NCI-H1048 (cell line): ENCODE measurements at places on chromosomes 5 and 9.

DNA sequence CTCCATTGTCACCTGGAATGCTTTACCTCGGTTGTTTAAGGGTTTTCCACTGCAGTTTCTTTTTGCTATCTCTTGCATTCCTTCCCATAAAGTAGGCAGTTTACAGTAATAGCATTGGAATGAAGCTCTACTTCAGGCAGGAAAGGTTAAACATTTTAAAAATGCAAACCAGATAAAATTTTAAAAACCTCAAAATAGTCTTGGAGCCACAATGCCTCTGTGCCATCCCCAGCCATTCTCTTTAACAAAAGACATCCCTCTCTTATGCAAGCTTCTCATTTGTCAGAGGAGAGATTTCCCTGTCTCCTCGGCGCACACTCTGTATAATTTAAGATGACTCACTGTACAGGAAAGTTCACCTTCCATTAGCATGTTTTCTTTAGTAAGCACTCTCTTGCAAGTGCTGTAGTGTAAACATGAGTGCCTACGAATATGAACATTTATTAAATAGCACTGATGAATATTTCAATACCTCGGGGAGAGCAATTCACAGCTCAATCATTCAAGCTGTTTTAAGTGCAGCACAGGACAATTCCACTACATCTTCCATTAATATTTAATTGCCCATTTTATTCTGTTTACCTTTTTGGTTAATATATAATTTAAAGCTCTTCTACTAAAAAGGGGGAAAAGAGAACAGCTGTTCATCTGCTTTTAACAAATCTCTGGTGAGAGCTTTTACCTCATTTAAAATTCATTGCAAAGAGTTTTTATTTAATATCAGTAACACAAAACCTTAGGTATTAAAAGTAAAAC lies 343.6 kb downstream of the SPATA31D1 start:
- no peak for DNase-seq

- no peak for DNase-seq
Observed at GRCh38 chr9:130609163-130609562, 29.8 kb downstream of the FUBP3 start.

- no peak for DNase-seq
Observed at GRCh38 chr5:133467335-133467779, 145.0 kb downstream of the FSTL4 start.

DNA sequence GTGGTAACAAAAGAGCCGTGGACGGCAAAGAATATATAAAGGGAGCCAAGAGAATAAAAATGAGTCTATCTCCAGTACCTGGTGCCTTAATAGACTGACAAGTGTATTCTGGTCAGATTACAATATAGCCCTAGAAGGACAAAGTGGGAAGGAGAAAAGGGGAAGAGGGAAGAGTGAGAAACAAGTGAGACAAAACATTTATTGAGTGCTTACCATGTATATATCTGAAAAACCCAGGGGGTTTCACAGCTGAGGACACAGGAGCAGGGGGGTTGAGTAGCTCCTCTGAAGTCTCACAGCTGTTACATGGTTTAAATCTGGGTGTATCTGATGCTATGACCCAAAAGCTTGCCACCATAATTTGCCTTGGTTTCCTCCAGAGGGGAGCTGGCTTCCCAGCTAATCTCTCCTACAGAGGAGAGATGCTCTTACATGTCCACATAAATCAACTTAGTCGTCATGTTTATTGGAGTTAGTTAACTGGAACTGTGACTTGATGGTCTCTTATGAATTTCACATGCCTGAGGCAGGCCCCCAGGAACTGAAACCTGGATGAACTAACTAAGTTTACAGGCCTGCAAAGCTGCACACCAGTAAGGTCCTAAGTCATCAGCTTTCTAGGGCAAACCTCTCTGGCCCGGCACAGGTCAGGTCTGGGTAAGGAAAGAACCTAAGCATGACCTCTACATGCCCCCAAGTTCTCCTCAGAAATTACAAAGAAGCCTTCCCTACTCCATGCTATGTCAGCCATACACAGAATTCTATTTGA lies 15.5 kb downstream of the SIL1 start:
- DNase-seq: no peak

DNA sequence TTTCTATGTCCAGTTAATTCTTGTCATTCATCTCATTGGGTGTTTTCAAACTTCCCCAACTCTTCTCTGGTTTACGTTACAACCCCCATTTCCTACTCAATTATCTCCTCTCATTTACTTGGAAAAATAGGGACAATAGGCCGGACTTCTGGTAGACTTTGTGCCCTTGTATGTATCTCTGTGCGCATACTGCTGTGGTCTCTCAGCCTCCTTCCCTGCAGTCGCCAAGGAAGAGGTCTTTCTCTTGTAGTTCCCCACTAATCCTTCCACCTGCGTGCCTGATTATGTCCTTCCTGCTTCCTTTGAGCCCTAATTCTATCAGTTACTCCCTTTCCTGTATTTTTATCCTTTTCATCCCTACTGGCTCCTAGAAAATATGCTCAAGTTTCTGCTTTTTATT lies 176.3 kb downstream of the GDNF start:
- DNase-seq: no peak

DNA sequence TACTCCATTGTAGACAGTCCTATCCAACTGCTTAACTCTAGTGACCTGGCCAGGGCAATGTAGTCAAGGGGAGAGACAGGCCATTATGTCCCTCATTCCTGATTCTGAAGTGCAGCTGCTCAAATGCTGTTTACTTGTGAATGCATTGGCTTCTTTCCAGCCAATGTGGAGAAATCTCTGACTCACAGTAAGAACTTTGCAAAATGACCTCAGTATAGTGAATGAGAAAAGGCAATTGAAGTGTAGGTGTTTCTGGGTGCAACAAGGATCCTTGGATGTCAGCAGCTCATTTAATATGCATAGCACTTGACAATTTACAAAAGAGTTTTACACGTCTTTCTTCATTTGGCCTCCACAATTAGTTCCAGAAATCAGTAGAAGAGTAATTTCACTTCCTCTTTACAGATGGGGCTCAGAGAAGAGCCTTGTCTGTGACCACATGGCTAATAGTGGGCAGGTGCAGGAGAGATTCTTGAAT lies 367.2 kb downstream of the OSTF1 start:
- DNase-seq: no peak

GRCh38 chr5:17694914-17695313 lies 60.7 kb downstream of the TAF11L14 start:
- DNase-seq: no peak

GRCh38 chr5:170499621-170500020 lies 4.2 kb upstream of the KCNIP1 start:
- no peak for DNase-seq

GRCh38 chr9:86201474-86202337 lies 57.8 kb downstream of the C9orf153 start:
- DNase-seq: no peak

DNA sequence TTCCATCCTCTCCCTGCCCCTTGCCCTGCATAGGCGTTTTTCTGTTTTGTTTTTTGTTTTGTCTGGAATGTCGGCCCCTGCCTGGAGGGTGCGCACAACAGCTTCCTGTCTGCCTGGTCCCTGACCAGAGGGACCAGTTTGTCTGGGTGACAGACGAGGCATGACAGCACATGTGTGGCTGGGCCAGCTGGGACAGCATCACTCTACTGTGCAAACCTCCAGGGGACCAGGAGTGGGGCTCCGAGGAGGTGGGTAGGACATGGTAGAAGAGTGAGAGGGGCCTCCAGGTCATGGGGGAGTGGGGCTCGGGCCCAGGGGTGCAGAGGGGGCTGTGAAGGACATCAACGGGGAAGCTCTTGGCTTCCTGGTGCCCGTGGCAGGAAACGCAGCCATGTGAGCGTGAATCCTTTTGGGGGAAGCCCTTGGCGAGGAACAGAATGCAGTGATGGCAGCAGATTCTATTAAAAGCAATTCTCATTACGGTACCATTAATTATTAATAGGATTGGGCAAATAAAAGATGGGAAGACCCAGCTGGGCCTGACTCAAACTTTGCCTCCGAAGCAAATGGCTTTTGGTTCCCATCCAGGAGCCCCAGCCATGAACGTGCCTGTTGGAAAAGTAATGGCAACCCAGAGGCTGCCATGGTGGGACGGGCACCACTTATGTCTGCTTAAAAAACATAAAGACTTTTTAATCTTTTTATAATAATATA lies 184.4 kb upstream of the IER5L start:
- no peak for DNase-seq

- DNase-seq: no peak
Observed at GRCh38 chr9:126605792-126606482, 7.8 kb upstream of the LMX1B start.

GRCh38 chr9:105341434-105342146 lies 97.1 kb downstream of the SLC44A1 start:
- DNase-seq: no peak

DNA sequence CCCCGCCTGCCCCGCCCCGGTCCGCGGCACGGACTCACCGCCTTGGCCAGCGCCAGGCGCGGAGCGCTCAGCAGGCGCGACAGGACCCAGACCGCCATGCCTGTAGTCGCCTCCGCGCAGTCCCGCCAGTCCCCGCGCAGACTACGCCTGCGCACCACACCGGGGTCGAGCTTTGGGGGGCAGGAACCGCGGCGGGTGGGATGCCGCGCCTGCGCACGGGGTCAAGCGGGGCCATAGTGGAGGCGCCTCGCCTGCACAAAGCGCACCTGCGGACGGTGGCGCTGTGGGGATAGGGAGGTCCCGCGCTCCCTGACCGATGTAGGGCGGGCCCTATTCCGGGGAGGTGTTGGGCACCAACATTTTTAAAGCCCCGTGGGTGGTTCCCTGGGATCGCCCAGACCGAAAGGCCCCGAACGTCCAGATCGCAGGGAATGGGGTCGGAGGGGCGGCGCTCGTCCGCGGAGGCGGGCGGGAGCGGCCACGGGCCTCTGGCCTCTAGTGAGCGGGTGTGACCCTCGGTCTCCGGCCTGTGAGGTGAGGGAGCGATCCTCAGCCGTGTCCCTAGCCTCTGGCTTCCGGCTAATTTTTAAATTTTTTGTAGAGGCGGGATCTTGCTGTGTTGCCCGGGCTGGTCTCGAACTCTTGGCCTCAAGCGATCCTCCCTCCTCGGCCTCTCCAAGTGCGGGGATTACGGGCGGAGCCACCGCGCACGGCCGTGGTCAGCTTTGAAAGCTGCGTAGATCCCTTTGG lies 70.8 kb upstream of the LPCAT1 start:
- DNase-seq: no peak

DNA sequence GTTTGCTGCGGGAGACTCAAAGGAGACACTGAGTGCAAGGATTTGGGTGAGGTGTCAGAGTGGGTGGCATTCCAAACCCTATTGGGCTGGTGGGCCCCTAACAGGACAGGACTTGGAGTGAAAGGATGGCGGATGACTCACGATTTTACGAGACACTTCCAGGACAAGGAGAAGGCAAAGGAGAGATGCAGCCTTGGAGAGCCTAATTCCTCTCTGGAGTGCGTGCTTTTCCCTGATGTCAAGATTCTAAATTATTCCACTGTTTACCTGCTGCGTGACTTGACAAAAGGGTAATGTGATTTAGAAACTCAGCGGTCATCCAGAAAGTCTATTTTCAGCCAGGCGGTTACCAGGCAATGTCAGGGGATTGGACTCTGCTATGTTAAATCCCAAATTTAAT lies 41.6 kb upstream of the CD180 start:
- no peak for DNase-seq

- DNase-seq: no peak
Observed at GRCh38 chr9:134206311-134207300, 42.2 kb upstream of the RNU6ATAC start.

GRCh38 chr5:56861893-56862485 lies 46.6 kb downstream of the MAP3K1 start:
- no peak for DNase-seq

GRCh38 chr5:173736374-173736773 lies 119.9 kb upstream of the BOD1 start:
- DNase-seq: no peak

- DNase-seq: no peak
Observed at GRCh38 chr5:902129-902916, 9.6 kb downstream of the TRIP13 start.

- DNase-seq: no peak
Observed at GRCh38 chr5:106680330-106680729, 990.4 kb downstream of the EFNA5 start.

DNA sequence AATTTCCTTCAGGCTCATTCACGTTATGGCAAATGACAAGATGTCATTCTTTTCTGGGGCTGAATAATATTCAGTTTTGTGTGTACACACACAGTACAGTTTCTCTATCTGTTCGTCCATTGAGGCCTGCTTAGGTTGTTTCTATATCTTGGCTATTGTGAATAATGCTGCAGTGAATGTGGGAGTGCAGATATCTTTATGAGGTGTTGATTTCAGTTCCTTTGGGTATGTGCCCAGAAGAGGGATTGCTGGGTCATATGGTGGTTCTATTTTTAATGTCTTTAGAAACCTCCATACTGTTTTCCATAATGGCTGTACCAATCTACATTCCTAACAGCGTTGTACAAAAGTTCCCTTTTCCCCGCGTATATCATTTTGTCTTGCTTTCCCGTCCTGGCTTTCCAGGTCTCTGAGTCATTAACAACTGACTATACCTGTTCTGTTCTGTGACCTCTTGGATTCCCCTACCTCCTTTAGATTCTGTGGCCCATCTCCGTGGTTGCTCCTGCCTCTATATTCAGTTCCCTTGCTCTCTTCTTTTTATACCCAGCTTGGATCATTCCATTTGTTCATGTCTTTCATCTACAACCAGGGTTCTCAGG lies 6.8 kb downstream of the SNX30 start:
- DNase-seq: no peak

DNA sequence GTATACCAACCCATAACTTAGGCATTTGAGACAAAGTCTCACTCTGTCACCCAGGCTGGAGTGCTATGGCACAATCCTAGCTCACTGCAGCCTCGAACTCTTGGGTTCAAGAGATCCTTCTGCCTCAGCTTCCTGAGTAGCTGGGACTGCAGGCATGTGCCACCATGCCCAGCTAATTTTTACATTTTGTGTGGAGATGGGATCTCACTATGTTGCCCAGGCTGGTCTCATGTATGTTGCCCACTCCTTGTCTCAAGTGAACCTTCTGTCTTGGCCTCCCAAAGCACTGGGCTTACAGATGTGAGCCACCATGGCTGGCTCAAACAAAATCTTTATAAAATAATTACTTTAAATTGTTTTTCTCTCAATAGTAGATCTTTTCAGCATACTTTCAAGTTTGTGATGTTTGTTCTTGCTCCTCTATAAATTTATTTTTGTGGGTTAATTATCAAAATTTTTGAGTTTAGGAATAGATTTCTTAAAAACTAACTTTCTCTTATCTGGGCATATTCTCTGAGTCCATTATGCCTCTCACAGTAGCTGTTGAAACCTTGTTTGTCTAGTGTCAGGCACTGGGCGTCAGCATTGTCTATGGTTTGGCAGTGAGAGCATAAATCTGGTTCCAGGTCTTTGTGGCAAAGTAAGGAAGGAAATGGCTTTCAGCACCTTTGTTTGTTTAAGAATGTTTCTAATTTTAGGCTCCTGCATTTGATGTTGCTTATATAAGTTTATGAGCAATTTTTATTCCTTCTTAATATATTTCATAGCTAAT lies 38.7 kb downstream of the NLN start:
- DNase-seq: no peak

GRCh38 chr5:174618589-174618988 lies 105.8 kb upstream of the MSX2 start:
- no peak for DNase-seq

GRCh38 chr9:98378206-98378780 lies 122.8 kb upstream of the TBC1D2 start:
- DNase-seq: no peak

- no peak for DNase-seq
Observed at GRCh38 chr5:172412724-172413286, 41.5 kb downstream of the SH3PXD2B start.
